ENCODE measurements at places on chromosomes 2 and 18.

GRCh38 chr18:36813824-36814223, 15.0 kb downstream of the TPGS2 start:
- DNase-seq: no peak

GRCh38 chr18:46518438-46518837, 138.6 kb downstream of the LOXHD1 start:
- no peak for DNase-seq

GRCh38 chr2:125581557-125581956, 1074.4 kb upstream of the GYPC start:
- no peak for DNase-seq

DNA sequence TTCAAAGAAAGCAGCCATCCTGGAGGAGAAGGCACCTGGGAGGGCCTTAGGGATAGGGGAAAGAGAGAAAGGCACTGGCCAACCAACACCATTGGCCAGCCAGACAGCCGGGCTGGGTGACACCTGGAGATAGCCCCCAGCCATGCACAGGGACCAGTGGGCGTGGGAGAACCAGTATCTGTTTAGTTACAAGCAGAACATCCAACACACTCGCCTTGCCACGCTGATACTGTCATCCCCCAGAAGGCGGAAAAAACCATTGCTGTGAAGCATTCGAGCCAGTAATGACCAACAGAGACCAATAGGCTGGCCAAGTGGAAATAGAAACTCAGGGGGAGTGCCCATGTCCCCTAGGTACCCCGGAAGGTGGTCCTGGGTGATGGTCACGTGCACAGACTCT, 15.5 kb downstream of the ASPRV1 start:
- DNase-seq: no peak

DNA sequence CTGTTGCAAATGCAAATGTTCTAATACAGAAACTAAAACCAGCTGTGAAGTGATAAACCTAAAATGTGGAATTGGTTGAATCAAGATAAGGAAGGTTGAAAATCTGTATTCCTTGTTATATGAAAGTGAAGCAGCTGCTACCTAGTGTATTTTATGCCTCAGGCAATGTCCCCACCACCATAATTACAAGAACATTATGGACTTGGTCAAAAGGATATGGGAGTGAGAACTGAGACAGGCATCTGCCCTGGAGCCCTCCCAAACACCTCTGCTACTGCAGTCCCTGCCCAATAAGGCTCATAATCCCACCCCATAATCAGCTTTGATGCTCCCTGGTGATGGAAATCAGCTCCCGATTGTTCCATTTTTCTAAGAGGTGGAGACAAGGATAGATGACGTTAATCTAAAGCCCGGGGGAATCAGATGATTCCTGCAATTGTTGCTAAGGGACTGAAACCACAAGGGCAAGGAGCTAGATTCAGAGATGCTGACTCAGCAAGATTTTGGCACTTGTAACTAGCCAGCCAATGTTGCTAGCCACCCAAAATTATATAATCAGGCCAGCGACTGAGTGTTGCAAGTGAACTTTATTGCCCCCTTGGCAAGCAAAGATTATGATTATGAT, 69.5 kb downstream of the EVA1A start:
- no peak for DNase-seq

DNA sequence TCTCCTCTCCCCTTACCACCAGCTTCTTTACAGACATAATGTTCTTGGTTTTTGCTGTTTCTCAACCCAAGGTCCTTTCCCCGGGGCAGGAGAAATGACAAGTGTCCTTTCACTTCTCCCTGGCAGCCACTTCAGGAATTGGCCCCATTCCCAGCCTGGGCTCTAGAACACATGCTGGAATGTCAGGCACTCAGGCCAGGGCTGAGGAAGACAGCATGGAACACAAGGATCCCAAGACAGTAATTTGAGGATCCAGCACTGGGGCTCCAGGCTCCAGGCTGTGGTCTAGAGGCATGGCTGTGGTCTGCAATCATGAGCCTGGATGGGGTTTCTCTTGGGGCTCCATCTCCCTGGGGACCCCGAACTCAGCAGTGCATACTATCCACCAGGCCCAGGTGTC, 201.4 kb downstream of the CELF4 start:
- no peak for DNase-seq

GRCh38 chr18:49444581-49444980, 15.9 kb downstream of the DYM start:
- no peak for DNase-seq

DNA sequence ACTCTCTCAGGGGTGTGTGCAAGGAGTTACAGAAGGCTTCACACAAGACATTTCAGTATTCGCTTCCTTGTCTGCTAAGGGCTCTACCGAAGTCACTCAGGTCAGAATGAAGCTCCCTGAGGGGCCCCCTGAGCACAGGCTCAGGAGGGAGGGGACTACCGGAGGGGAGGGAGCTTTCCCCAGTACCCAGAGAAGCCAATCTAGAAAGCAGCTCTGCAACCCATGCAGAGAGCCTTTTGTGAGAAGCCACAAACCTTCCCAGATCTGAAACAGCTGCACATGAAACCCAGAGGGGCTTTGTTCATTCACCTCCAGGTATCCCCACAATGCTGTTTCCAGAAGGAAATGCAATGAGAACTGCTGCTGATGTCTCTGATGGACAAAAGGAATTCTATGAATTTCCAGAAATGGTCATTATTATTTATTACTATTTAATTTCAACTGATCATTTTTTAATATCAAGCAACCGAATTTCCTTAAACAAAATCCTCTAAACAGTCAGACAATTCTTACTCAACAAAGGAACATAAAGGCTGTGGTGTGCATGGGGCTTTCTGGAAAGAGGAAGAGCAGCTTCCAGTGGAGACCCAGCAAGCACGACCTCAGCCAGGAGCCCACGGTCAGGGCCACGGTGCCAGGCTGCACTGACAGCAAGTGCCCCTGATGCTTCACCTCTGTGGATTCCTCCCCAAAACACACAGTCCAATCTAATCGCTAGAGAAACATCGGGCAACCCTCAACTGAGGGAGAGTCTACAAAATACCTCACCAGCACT, 42.0 kb downstream of the NDUFA10 start:
- DNase-seq: no peak

- DNase-seq: no peak
These were observed 19.8 kb upstream of the HNRNPA3 start for GRCh38 chr2:177192788-177193187.

GRCh38 chr2:223724861-223725260, 112.5 kb downstream of the AP1S3 start:
- no peak for DNase-seq

DNA sequence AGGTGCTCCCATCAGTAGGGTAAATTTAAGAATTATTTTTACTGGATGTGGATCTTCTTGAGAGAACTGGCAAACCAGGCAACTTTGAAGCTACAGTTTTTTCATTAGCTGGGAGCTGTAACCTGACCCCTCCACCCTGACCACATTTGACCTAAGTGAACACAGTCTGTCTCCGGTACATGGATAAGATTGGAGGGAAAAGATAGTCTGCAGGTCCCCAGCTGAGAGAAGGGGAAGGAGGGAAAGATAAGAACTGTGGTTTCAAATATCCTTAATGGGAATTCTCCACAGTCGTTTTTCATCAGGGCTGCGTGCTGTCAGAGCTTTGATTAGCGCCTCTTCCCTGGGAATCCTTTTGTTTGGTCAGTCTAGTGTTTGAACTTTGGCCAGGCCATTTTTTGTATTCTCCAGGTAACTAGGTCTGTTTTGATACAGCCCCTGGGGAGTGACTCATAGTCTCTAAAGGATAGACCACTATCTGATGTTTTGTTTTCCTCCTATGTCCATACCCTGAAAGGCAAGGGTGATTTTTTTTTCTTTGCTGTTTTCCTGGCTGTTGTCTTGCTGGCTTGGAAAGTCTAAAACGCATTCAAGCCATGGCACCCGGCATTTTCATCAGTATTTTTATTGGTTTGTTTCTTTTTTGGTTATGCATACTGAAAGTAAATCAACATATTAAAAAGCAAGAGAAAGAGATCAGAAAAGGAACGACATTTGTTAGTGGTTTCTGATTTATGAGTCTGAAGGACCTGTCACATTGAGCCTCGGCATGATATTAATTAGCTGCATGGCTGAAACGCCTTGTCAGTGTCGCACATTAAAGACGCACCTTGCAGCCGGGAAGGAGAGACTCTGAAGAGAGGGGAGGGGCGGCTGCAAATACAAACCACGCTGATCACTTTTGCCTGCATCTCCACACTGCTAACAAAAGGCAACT, 183.4 kb upstream of the FN1 start:
- no peak for DNase-seq

GRCh38 chr18:26893996-26894395, 28.5 kb upstream of the AQP4 start:
- DNase-seq: no peak

- peak; percentile 98 for DNase-seq
These were observed at the start of gene NHEJ1 for GRCh38 chr2:219160186-219161017. Gene NHEJ1, minus strand, starts transcription at chr2:219160815. Its CDS starts 2,453 bp downstream, at chr2:219158362.

DNA sequence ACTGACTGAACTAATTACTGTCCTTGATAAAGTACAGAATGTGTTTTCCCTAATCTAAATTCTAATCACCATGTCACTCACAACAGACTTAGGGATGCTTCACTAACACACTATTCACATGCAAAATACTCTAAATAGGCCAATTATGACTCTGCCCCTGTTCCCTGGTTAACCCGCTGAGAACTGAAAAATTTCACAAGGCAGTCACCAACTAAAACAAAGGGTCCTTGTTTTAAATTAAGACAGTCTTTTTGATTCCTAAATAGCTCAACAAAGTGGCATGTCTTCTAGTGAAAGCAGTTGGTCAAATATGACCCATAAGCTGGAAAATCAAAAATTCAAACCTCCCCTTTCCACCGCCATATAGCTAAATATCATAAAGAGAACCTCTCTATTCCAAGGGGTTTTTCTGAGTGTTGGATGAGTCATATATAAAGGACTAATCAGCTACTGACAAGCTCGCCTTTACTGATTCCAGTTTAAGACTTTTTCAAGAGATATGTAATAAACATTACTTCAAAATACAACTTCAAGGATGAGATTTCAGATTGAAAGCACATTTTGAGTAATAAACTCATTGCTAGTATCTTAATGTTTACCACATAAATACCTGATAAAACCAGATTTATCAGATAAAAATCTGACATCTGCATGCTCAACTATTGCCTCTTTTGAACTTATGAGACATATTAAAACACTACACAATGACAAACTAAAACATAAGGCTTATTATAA, 235.8 kb downstream of the TCF4 start:
- DNase-seq: no peak

DNA sequence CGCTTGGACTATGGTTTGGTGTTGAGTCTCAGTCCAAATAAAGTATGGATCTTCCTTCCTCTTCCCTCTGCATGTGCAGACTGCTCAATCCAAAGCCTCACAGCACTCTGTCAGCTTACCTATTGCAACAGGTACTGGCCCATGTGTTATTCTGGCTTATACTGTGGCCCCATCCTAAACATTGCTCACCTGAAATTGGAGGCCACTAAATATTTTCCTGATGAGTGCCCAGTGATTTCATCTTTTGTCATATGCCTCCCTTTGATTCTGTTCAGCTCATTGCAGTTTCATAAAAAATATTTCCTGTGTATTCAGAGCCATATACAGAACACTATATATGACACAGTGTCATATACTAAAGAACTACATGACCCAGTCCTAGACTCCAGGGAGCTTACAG, 86.3 kb upstream of the FAM136A start:
- no peak for DNase-seq

DNA sequence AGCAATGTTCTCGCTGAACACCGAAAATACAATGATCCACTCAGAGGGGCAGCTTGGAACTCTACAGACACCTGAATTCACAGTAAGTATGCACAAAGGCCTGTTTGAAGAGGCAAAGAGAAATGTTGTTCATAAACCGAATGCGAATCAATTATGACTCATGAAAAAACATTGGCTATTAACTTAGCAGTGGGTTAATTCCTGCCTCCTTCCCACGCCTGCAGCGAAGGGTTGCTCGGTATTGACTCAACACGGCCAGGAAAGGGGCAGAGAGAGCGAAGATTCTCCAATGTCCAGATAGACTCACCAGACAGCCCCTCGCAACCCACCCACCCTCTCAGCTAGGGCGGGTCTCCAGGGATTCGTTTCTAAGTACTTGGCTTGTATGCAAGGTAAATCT, 9.4 kb downstream of the CRACDL start:
- DNase-seq: no peak

DNA sequence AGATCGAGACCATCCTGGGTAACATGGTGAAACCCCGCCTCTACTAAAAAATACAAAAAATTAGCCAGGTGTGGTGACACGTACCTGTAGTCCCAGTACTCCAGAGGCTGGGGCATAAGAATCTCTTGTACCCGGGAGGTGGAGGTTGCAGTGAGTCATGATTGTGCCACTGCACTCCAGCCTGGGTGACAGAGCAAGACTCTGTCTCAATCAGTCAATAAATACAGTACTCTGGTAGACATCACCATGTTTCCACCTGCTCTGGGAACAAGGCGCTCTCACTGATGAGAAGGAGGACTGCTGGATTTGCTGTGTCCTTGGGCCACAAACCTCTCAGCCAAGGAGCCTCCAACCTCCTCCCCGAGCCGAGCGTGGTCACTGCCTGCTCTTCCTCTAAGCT, 154.2 kb upstream of the ZNF236 start:
- no peak for DNase-seq

All from chondrocyte (in vitro differentiated cells).